ENCODE measurements at places on chromosomes 6 and 20. TPM values are rescaled to one million over a fixed set of nuclear protein-coding genes. Genes with fewer than 3 reads are reported as not detected.

Gene HLA-DRB1
- 559 TPM for total RNA-seq

Gene AGER
- total RNA-seq: 38.8 TPM

Gene SMIM28
- not detected for total RNA-seq

Gene MEI4
- total RNA-seq: not detected

Gene SDC4
- total RNA-seq: not detected

Gene EMILIN3
- not detected for total RNA-seq

Gene TRIM38
- 57.5 TPM for total RNA-seq

Gene CCM2L
- not detected for total RNA-seq

Gene FAM120B
- 53.2 TPM for total RNA-seq

Gene TCP11
- not detected for total RNA-seq

Gene NKX2-2
- total RNA-seq: not detected

Gene SLC32A1
- total RNA-seq: not detected

Gene NFKBIL1
- total RNA-seq: 17.8 TPM

Gene FOXF2
- not detected for total RNA-seq

Gene ARMH2
- total RNA-seq: 5.0 TPM

Gene BTNL2
- total RNA-seq: not detected

Gene COL9A3
- 98.6 TPM for total RNA-seq

Gene RAET1L
- total RNA-seq: not detected

Gene TMEM244
- total RNA-seq: not detected

Gene SF3B5
- 104 TPM for total RNA-seq
